ENCODE measurements at places on chromosomes 7 and 10.

GRCh38 chr7:86598311-86598710, 45.4 kb upstream of the GRM3 start:
- no peak for DNase-seq

DNA sequence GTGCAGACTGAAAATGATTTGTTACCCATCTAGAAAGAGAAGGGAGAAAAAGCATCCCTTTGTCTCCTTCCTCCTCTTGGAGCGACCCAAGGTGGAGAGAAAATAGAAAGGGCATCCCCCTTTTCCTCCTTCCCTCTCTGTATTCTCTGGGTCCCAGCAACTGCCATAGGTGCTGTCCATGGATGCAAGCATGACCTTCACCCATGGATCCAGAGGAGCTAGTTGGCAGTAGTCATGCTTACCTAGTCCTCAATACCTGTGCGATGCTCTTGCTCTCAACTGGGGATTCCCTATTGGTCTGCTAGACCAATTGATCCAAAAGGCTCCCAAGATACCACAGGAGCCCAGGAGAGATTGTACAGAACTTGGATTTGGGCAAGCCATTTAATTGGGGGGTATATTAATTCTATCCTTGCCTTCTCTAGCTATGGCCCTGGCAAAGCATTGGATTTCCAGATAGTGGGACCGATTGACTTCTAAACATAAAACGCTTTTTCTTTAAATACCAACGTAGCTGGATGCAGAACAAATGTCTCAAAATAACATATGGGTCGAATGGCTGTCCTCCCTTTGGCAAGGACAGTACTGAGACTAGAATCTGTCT, 547.8 kb upstream of the IGFBP3 start:
- DNase-seq = no peak

DNA sequence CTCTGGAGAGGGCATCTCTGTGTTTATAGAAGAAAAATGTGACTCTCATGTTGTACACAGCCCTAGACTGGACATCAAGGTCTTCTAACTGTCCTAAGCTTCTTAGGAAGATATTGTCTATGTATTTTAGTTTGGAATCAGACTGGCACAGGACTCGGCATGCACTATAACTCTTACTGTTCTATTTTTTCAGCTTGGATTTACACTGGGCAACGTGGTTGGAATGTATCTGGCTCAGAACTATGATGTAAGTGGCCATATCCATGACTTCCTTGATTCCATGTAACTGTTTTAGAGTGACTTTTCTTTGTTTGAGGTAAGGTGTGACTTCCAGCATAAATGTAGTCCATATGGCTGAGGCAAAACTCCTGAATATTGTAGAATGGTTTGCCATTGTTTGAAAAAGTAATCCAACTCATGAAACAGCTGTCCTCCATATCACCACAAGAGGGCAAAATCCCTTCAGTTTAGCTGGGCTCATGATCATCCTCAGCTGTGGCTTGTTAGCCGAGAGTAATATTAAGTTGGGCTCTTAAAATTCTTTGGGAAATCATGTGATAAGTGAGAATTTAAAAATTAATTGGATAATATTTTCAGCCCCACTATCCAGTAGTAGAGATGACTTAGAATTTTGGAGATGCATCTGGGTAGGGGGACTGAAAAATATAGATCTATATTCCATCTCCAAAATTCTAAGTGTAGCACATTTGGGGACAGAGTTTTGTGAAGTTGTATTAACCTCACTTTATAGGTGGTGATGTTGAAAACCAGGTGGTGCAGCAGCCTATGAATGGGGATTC, 10.4 kb downstream of the STMP1 start:
- peak; percentile 51 for DNase-seq

GRCh38 chr10:60777696-60778213, 523 bp upstream of the CDK1 start:
- no peak for DNase-seq

GRCh38 chr7:126760914-126761577, 491.7 kb downstream of the GRM8 start:
- no peak for DNase-seq

DNA sequence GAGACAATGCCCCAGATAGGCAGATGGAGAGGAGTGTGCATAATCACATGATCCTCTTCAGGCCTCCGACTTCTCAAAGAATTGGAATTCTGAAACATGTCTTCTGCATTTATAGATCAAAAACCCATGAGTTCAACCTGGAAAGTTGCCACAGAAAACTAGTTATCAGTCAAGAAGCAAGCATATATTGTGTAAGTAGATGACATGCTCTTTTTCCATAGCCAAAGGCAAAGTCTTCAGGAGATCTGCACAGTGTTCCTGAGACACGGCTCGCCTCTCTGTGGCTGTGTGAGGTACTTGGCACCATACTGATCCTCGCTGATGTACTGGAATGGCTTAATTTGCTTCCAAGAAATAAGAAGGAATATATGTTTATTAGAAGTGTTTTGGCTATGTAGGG, 213.5 kb upstream of the MKI67 start:
- no peak for DNase-seq

GRCh38 chr7:110964775-110965174, 126.2 kb upstream of the LRRN3 start:
- no peak for DNase-seq

GRCh38 chr7:42024537-42024936, 212.5 kb downstream of the GLI3 start:
- no peak for DNase-seq

DNA sequence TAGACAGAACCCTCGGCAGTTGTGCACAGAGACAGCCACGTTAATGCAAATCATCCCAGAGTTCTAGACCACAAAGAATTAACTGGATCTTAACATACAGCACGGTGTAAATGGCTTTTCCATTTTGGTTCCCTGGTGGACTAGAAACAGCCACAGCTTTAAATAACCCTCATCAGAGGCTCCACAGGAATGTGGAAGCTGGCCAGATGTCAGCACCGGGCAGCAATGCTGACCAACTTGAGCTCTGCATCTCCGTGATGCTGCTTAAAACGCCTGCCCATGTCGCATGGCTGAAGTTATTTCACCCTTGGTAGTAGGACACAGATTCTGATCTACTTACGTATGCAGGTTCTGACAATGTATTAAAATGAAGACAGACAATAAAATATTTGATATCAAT, 24.5 kb downstream of the RSU1 start:
- no peak for DNase-seq

DNA sequence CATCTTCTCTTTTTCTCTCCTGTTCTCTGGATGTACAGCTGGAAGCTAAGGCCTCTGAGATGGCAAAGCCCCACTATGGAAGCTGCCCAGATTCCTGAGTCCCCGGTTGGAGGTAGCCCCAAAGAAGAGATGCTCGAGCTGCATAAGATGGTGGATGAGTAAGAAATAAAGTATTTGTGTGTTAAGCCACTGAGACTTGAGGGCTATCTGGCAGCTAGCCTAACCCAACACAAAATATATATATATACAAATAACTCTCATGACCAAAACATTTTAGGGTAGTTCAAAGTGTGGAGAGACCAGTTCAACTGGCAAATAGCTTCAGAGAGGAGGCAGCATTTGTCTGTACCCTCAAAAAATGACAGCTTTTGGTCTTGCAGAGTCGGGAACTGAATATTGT, 72.4 kb upstream of the PDE1C start:
- DNase-seq = no peak

DNA sequence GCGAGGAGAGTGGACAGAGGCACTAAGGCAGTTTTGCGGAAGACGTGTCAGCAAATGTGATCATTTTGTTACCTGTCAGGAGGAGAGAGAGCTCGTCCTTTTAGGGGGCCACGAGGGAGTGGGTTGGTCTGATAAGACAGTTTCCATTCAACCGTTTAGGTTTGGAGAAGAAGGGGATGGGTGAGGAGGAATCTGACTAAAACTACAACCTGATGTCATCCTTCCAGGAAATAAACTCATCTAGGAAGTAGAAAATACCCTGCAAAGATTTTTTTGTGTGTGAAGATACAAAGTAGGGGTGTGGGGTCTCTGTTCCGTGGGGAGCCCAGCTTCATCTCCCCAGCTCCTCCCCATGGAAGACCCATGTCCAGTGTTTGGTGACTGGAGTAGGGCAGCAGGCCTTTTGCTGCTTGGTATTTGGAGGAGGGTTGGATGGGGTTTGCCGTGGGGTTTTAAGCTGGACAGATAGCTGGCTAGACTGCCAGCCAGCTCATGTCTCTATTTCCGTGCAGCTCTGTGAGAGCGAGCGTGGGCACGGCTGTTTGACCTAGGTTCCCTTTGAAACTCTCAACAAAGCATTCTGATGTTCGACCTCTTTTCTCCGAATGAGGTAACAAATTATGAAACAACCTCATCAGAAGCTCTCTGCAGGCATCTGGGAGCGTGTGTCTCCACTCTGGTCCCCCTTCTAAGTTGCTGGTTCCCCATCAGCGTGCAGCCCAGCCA, 136.0 kb upstream of the TCF7L2 start:
- no peak for DNase-seq

DNA sequence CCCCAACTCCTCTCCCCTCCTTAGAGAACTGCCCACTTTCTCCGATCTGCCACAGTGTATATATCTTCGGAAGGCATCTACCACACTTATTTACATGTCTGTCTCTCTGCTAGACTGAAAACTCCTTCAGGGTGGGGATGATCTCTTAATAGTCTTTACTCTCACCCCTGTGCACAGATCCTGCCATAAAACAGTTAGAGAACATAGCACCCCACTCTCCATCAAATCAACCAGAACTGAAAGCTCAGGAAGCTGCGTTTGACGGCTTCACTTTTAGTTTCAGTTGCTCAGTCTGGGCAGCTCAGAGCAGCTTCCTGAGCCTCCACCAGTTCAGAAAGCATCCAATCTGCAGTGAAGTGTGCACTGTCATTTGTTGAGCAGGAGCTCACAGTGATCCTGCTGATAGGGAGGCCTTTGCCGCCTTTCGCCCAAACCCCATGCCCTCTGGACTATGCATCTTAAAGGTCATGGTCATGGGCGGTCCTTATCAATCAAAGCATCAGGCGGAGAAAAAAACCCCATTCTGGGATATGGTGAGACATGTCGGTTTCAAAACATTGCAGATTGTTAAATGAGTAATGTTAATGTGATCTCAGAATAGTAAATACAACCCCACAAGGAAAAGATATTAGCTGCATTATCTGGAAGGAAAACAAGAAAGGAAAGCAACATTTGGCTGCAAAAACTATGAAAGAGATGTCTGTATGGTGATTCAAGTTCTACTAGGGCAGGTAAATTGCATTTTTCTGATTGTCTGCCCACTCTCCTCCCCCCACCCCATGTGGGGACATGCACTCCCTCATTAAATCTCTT, 167.1 kb upstream of the ADO start:
- DNase-seq = no peak

- no peak for DNase-seq
These were observed 92.4 kb downstream of the ZNF365 start for GRCh38 chr10:62466590-62466989.

DNA sequence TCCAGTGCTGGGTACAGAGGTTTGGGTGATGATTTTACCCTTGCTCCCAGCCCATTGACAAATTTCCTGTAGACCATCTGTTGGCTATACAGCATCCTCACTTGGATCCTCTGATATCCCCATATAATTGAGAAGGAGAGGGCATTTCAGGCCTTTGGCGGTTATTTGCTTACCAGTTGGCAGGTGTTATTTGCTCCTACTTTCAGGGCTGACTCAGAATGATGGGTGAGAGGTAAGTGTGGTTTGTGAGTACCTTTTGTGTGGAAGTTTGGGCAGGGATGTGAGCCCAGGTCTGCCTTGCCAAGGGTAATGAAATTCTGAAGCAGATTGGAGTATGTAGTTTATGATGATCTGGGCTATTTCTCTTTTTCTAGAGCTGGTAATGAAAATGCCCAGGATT, 93.6 kb downstream of the LRMDA start:
- no peak for DNase-seq

DNA sequence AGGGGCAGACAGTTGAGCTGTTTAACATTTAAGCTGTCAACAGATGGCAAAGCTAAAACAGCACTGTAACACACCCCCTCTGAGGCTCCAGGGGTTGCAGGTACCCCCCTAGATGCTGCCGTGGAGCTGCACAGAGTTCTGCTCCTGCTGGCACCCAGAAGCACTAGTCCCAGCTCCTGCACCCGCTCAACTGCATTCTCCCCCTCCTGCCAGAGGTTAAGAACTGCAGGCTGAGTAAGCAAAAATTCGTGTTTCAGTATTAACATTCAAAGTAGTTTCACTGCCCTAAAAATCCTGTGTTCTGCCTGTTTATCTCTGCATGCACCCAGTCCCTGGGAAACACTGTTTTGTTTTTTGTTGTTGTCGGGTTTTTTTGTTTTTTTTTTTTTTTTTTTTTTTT, 790.8 kb upstream of the KCND2 start:
- DNase-seq = no peak

DNA sequence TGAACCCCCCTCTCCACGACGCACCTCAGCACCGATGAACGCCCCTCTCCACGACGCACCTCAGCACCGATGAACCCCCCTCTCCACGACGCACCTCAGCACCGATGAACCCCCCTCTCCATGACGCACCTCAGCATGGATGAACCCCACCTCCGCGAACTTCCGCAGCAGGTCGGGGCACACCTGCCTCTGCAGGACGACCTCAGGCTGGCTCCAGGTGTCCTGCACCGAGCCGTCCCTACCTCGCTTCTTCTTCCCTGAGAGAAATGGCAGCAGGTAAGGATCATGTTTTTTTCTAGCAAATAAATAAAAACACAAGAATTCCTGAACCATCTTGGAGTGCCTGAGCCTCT, 24.1 kb downstream of the CFAP46 start:
- DNase-seq = no peak

GRCh38 chr7:10412422-10413019, 561.2 kb upstream of the PHF14 start:
- DNase-seq = peak; percentile 48

All from midbrain (tissue), 1 donor.